ENCODE measurements at places on chromosomes 12 and 14. TPM values are rescaled to one million over a fixed set of nuclear protein-coding genes. Genes with fewer than 3 reads are reported as not detected.

TMPRSS12 gene
- not detected for polyA plus RNA-seq

MNAT1 gene
- polyA plus RNA-seq: 83.8 TPM

PLEK2 gene
- 2.2 TPM for polyA plus RNA-seq

PPFIBP1 gene
- polyA plus RNA-seq: 38.9 TPM

HCAR1 gene
- polyA plus RNA-seq: not detected

ACOT6 gene
- polyA plus RNA-seq: 0.24 TPM

PIWIL1 gene
- not detected for polyA plus RNA-seq

EID3 gene
- 3.3 TPM for polyA plus RNA-seq

CRY1 gene
- polyA plus RNA-seq: 28.5 TPM

EML5 gene
- 0.18 TPM for polyA plus RNA-seq

BATF gene
- not detected for polyA plus RNA-seq

CLMN gene
- polyA plus RNA-seq: 3.2 TPM

MYO1H gene
- polyA plus RNA-seq: not detected
